ENCODE measurements at places on chromosomes 3 and 15.

- DNase-seq: no peak
Observed at GRCh38 chr3:139933766-139934165, 1.2 kb upstream of the CLSTN2 start.

GRCh38 chr3:10389339-10389738, 68.4 kb upstream of the SEC13 start:
- no peak for DNase-seq

- no peak for DNase-seq
Observed at GRCh38 chr3:174016186-174016585, 618.6 kb downstream of the NLGN1 start.

DNA sequence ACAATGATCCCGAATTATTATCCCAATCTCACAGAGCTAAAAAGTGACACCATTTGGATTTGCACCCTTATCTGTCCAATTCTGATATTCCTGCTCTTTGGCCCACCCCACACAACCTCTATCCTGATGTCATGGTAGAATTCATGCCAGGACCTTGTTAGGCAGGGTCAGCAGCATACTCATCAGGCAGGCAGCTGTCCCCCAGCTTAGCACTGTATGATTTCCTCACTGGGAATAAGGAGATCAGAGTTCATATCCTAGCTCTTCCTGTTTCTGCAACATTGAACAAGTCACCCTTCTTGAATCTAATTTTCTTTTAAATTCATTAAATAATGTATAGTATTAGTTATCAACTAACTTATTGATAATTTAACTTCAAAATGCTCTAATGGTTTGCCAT, 12.0 kb upstream of the C3orf80 start:
- DNase-seq: no peak

GRCh38 chr3:15502616-15503015, 18.9 kb downstream of the COLQ start:
- no peak for DNase-seq

DNA sequence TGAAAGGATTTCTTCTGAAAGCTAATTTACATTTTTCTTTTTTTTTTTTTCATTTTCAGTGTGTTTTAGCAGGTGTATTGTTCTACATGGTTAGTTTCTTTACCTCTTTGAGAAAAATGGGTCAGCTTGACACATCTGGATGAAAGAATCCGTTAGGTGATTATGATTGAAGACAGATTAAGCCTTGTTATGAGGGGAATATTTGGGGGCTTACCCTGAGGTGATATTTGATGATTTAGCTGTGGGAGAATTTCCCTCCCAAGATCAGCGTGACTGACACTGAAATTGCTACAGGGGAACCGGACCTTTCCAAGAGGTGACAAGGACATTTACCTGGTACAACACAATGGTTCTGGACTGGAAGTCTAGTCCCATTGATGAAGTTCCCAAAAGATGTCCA, 147.5 kb downstream of the NFKBIZ start:
- DNase-seq: no peak

- no peak for DNase-seq
Observed at GRCh38 chr15:92158426-92158825, 235.3 kb upstream of the ST8SIA2 start.

- no peak for DNase-seq
Observed at GRCh38 chr15:41881920-41882688, 11.7 kb downstream of the SPTBN5 start.

GRCh38 chr3:38006031-38006430, 15.4 kb downstream of the VILL start:
- no peak for DNase-seq

All from KBM-7 (cell line).